Heart right ventricle (tissue), 16 donors: ENCODE measurements at places on chromosomes 6 and 20.

DNA sequence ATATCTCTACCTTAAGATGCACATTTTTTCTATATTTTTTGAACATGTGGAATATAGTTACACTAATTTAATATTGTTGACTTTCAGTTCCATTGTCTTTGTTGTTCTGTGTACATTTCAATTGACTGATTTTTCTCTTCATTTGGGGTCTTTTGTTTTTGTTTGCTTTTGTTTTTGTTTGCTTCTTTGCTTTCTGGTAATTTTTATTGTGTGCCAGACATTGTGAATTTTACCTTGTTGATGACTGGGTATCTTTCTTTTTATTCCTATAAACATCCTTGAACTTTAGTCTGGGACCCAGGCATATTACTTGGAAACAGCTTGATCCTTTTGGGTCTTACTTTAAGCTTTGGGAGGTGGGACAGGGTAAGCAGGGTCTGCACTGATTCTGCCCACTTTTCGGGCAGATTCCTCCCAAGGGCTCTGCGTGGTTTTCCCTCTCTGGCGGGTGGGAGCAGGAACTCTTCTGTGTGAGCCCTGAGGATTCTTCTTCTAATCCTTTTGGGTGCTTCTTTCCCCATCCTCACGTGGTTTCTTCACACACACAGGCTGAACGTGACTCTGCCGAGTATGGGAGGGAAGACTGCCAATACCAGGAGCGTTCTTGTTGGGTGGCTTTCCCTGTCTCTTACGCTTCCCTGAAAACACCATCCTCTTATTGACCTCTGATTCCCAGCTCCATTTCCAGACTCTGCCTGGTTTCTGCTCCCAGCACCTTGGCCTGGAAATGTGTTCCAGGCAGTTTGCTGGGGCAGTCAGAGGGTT lies 200.5 kb downstream of the ARID1B start:
- DNase-seq = peak; percentile 49
- peak overlapping the region; percentile 26 for H3K27ac ChIP-seq
- H3K4me1 ChIP-seq = peaks cover 59% of the 10 kb centered on the region
- no peak overlapping the region for H3K4me3 ChIP-seq
- no peaks in the 10 kb centered on the region for H3K27me3 ChIP-seq

DNA sequence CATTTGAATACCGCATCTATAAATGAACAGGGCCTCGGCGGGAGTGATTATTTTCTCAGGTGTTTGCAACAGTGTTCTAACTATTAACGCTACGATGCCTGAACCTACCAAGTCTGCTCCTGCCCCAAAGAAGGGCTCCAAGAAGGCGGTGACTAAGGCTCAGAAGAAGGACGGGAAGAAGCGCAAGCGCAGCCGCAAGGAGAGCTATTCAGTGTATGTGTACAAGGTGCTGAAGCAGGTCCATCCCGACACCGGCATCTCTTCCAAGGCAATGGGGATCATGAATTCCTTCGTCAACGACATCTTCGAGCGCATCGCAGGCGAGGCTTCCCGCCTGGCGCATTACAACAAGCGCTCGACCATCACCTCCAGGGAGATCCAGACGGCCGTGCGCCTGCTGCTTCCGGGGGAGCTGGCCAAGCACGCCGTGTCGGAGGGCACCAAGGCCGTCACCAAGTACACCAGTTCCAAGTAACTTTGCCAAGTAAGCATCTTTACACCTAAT lies 70.9 kb downstream of the HFE start:
- DNase-seq = peak; percentile 68
- H3K27me3 ChIP-seq = no peaks in the 10 kb centered on the region
- no peaks in the 10 kb centered on the region for H3K36me3 ChIP-seq
- peak overlapping the region; percentile 98 for H3K27ac ChIP-seq
- H3K4me1 ChIP-seq = peaks cover 12% of the 10 kb centered on the region
- H3K4me3 ChIP-seq = peak overlapping the region; percentile 79

GRCh38 chr20:61756966-61757677 lies 308.6 kb downstream of the TAF4 start:
- no peak for DNase-seq
- H3K27ac ChIP-seq = no peak overlapping the region
- peaks cover 4% of the 10 kb centered on the region for H3K27me3 ChIP-seq
- H3K4me3 ChIP-seq = no peak overlapping the region

DNA sequence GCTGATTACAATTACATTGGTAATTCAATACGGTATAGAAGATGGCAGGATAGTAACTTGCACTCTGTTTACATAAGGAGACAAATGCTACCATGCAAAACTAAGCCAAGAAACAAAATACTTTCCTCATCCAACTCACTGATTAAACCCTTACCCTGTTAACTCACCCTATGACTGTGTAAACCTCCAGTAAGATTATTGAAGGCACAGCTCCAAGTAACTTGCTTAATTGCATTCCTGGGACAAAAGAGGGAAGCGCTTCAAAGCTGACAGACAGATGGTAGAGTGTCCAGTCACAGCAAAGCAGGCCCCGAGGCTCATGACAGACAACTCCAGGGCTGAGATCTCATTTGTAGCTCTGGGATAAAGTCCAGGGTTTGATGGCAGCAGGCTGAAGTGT lies 6.9 kb upstream of the KIF16B start:
- H3K4me1 ChIP-seq = peaks cover 22% of the 10 kb centered on the region
- H3K27ac ChIP-seq = no peak overlapping the region
- H3K36me3 ChIP-seq = no peaks in the 10 kb centered on the region
- DNase-seq = no peak

DNA sequence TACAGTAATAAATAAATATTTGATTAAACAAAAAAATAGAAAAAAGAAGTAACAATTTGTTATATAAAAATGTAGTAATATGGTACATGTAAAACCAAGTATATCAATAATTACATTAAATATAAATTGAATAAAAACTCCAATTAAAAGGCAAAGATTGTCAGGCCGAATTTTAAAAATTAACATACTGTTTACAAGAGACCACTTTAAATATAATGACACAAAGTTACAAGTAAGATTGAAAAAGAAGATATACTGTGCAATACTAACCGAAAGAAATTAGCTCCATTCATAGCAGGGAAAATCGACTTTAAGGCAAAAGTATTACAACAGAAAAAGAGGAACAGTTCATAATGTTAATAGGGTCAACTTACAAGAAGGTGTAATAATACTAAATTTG lies 571.5 kb upstream of the ARID1B start:
- H3K4me3 ChIP-seq = no peak overlapping the region
- no peak for DNase-seq
- H3K4me1 ChIP-seq = no peaks in the 10 kb centered on the region
- H3K27ac ChIP-seq = no peak overlapping the region
